ENCODE measurements at places on chromosomes 3 and 15. TPM values are rescaled to one million over a fixed set of nuclear protein-coding genes. Genes with fewer than 3 reads are reported as not detected.

DNA sequence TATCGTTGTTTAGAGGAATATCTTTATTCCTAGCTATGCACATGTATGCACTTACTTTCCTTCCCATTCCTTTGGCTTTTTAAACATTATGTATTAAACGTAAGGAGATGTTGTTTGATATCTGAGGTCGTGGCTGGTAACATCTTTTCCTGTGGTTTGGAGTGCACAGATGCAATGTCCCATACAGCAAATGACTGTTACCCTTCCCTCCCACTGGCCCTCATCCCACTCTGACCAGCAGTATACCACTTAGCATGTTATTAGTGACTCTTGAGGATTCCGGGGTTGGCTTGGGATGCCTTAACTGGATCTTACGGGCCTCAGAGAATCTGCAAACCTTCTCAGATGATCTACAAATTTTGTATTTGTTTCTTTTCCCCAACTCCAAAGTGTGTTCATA lies 34.5 kb downstream of the TGFBR2 start:
- H3K27ac ChIP-seq, result no peak overlapping the region
- no peak for DNase-seq
- peaks cover 68% of the 10 kb centered on the region for H3K4me1 ChIP-seq
- no peaks in the 10 kb centered on the region for H3K36me3 ChIP-seq
- no peaks in the 10 kb centered on the region for H3K27me3 ChIP-seq

DNA sequence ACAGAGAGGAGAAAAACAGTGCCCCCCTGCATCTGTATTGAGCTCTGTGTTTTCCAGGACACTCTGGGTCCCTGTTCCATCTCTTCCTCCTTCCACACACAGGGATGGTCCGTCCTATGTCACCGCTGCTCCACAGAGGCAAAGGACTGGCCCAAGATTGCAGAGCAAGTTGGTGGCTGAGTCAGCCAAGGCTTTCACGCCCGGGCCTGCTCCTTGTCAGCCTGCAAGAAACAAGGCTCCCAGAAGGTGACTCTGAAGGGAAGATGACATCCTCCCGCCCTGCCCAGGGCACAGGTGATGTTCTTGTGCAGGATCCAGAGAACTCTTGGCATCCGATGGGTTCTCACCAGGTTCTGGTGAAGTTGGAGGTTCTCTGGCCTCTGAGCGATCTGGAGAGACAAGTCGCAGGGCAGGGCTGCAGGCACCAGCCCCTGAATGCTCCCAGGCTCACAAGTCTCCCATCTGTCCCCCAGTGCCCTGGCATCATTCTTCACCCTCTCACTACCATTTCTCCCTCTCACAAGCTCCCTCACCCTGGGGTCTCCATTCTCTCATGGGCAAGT lies 138.6 kb downstream of the MEGF11 start:
- no peak for DNase-seq
- H3K4me3 ChIP-seq, result no peak overlapping the region
- H3K4me1 ChIP-seq, result no peaks in the 10 kb centered on the region
- H3K36me3 ChIP-seq, result no peaks in the 10 kb centered on the region
- H3K27ac ChIP-seq, result no peak overlapping the region

DNA sequence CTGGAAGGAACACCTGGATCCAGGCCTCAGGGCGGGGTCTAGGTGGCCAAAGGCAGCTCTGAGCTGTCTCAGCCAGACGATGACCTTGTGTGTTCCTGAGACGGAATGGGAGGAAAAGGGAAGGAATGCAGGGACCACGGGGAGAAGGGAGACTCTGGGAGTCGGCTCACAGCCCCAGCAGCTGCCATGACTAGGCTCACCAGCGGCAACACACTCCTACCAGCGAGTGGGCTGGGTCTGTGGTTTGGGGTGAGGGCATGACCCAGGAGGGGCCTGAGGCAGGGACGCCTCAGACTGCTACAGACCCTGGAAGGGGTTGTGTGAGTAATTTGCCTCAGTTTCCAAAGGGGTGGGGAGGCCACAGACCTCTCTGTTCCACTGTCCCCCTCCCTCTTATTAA lies 19.8 kb downstream of the IQSEC1 start:
- H3K4me1 ChIP-seq, result no peaks in the 10 kb centered on the region
- no peak overlapping the region for H3K4me3 ChIP-seq
- H3K36me3 ChIP-seq, result no peaks in the 10 kb centered on the region
- no peaks in the 10 kb centered on the region for H3K27me3 ChIP-seq
- no peak for DNase-seq

- peaks cover 22% of the 10 kb centered on the region for H3K4me1 ChIP-seq
- no peaks in the 10 kb centered on the region for H3K36me3 ChIP-seq
- no peaks in the 10 kb centered on the region for H3K27me3 ChIP-seq
These were observed at the start of gene LYSMD2 for GRCh38 chr15:51737522-51738305. Gene LYSMD2 (minus strand): TSS chr15:51737655. CDS start chr15:51737622, 33 bp downstream.

- no peak for DNase-seq
- no peaks in the 10 kb centered on the region for H3K36me3 ChIP-seq
- peaks cover 5% of the 10 kb centered on the region for H3K4me1 ChIP-seq
- no peak overlapping the region for H3K27ac ChIP-seq
These were observed 364.1 kb downstream of the MFSD1 start for GRCh38 chr3:159165961-159166360.

TM4SF18 gene
- total RNA-seq, result 10.1 TPM

PRRT3 gene
- total RNA-seq, result 1.7 TPM

UROC1 gene
- not detected for total RNA-seq
